CD4-positive, alpha-beta T cell (primary cell): ENCODE measurements at places on chromosomes 1 and 21. TPM values are rescaled to one million over a fixed set of nuclear protein-coding genes. Genes with fewer than 3 reads are reported as not detected.
A peak's percentile ranks its signal among the peaks of the same experiment; 100 is the strongest.

RBBP5 gene
- 15.6 TPM for total RNA-seq

MAPKAPK2 gene
- total RNA-seq, result 166 TPM

CR1 gene
- total RNA-seq, result 2.8 TPM

RHCE gene
- 1.1 TPM for total RNA-seq

- DNase-seq, result no peak
Measured at GRCh38 chr1:15028102-15028501, 125.4 kb upstream of the TMEM51 start.

- no peak for DNase-seq
Measured at GRCh38 chr1:197307551-197307950, 39.5 kb downstream of the CRB1 start.

- no peak for DNase-seq
Measured at GRCh38 chr1:150076066-150076465, 8.5 kb downstream of the VPS45 start.

- no peak for DNase-seq
Measured at GRCh38 chr1:3819771-3820200, 23.5 kb upstream of the LRRC47 start.

- no peak for DNase-seq
Measured at GRCh38 chr1:6424000-6424565, 493 bp upstream of the ESPN start.

- DNase-seq, result no peak
Measured at GRCh38 chr1:13892671-13893325, 192.8 kb downstream of the PRDM2 start.

DNA sequence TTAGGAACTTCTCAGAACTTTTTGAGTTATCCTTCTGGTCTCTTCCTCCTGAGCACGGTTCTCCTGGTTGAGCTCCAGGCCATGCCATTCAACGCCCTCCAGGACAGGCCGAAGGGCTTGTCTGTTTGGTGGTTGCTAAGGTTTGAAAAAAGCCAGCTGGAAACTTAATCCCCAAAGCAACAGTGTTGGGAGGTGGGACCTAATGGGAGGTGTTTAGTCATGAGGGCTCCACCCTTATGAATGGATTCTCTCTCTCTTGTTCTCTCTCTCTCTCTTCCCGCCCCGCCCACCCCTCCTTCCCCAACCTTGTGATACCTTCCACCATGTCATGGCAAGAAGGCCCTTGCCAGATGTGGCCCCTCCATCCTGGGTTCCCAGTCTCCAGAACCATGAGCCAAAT lies 829 bp downstream of the KCNE1 start:
- no peak for DNase-seq

GRCh38 chr1:8431019-8431418 lies 113.1 kb downstream of the SLC45A1 start:
- peak; percentile 71 for DNase-seq

- DNase-seq, result no peak
Measured at GRCh38 chr1:228064741-228065542, 17.6 kb upstream of the ARF1 start.

DNA sequence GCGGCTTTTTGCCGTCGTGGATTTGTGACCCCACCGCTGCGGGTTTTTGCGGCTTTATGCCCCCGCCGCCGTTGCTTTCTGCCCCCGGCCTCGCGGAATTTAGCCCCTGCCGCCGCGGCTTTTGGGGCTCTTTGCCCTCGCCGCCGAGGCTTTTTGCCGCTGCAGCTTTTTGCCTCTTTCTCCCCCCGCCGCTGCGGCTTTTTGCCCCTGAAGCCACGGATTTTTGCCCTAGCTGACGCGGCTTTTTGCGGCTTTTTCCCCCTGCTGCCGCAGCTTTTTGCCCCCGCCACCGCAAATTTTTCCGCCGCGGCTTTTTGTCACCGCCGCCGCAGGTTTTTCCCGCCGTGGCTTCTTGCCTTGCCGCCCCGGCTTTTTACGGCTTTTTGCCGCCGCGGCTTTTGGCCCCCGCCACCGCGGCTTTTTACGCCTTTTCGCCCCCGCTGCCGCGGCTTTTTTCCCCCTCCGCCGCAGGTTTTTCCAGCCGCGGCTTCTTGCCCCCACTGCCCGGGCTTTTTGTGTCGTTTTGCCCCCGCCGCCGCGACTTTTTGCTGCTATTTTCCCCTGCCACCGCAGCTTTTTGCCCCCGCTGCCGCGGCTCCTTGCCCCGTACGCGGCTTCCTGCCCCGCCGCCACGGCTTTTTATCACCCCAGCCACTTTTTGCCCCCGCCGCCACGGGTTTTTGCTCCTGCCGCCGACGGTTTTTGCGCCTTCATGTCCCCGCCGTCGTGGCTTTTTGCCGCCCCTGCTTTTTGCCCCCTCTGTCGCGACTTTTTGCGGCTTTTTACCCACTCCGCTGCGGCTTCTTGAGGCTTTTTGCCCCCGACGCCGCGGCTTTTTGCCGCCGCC lies 3933.6 kb downstream of the SRGAP2C start:
- no peak for DNase-seq

DNA sequence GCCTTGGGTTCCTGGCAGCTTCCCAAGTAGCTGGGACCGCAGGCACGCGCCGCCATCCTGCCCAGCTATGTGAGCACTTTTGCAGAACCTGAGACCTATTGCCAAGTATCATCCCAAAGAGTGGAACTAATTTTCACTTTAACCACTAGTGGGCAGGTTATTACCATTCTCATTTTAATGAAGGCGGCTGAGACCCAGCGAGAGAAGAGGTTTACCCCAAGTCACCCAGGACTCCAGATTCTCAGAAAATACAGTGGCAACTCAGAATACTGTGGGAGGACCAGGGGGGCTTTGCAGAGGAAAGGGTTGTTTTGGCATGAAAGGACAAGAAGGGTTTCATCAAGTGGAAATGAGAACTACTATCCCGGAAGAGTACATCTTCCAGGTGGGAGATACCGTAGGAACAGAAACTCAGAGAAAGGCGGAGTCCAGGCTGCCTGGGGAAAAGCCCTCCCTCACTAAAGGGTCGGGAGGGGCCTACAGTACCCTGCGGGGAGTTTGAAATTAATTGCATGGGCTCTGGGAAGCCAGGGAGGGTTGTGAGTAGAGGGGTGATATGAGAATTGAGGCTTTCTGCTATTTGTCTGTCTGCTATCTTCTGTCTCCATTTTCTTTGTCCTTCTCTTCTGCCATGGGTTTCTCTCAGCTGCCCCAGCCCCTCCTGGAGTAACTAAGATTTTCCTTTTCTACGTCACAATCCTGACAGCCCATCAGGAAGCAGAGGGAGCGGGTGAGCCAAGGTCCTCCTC lies 7.2 kb upstream of the SEMA4A start:
- DNase-seq, result peak; percentile 53
